NCI-H187 (cell line): ENCODE measurements at places on chromosomes 3 and 15.

DNA sequence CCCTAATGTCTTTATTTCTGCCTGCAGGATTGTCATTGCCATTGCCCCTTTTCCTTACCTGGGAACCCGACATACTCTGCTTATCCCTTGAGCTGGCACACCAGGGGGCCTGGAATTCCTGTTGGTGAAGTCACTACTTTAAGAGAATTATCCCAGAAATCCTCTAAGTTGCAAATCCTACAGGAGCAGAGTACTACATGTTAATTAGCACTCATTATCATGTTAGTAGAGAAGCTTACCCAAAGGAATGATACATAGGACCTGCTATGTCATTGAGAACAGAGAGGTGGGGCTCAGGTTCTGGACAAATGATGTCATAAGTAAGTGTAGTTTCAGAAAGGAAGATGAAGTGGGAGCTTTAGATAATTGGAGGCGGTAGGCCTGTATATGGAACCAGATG, 27.4 kb downstream of the SCG5 start:
- DNase-seq, result no peak

DNA sequence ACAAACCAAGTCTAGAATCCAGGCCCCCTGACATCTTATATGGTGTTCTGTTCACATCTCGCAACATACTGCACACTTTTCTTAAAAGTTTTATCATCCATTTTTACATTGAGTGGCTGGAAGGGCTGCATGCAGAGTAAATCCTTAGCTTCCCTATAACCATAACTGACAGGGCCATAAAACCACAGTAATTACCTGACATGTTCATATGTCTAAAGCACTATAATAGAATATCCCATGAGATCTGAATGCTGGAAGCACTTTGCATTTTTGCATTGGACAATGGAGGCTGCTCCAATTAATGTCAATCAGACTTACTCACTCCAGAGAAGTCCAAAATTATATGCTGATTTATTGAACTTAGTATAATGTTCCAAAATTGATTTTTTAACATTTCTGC, 86.6 kb upstream of the HES1 start:
- no peak for DNase-seq

- DNase-seq, result no peak
These were observed 71.4 kb upstream of the PLSCR4 start for GRCh38 chr3:146322216-146322817.

DNA sequence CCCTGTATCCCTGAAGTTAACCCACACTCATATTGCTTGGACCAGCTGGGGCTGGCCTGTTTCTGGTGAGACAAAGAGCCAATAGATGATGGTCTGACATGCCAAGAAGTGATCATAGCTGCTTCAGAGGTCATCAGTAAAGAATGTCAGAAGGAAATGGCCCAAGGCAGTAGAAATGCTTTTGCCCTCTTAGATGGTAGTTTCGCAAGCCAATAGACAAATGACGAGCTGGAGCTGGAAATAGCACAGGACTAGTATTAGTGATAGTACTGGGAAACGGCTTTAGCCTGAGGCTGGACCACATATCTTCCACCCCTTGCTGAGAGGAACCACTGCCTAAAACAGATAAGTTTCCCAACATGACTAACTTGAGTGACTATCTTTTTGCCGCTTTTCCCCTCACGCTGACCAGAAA, 176.1 kb upstream of the THBS1 start:
- no peak for DNase-seq

- DNase-seq, result no peak
These were observed 106.6 kb downstream of the TGFBR2 start for GRCh38 chr3:30712991-30713390.

- DNase-seq, result no peak
These were observed 14.1 kb downstream of the LACTB start for GRCh38 chr15:63135804-63136203.

DNA sequence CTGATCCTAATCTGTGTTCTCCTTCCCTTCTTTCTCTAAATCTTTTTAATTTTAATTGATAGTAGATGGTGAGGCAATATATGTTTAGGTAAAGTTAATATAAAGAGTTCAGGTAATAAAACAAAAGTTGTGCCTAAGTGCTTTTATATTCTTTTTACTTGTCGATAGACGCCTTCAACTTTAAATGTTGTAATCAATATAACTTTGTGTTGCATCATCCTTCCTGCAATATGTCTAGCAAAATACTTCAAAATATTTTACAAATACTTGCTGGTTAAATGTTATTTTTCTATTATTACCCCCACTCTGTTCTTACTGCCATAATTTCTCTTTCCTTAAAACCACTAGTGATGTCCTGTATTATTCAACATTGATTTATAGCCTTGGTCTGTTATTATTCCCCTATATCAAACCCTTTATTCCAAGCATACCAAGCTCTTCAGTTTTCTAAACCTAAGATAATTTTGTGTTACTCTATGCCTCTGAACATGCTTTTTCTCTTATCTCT, 92.4 kb downstream of the NAALADL2 start:
- DNase-seq, result no peak

DNA sequence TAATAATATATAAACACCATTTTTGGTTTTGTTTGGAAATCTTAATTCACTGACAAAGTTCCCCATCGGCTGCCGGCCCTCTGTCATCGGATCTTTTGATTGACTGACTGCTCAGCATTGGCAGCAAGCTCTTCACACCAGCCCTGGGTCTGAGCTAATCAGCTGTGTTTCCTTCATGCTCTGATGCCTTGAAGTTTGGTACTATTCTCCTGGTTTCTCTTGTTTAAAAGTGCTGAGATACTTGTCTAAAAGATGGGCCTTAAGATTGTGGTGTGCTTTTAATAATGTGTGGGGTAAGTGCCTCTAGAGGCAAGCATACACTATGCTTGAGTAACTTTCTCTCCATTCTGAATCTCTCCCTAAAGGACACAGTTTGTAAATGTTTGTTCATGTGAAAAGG, 415.5 kb upstream of the TPRG1 start:
- no peak for DNase-seq

DNA sequence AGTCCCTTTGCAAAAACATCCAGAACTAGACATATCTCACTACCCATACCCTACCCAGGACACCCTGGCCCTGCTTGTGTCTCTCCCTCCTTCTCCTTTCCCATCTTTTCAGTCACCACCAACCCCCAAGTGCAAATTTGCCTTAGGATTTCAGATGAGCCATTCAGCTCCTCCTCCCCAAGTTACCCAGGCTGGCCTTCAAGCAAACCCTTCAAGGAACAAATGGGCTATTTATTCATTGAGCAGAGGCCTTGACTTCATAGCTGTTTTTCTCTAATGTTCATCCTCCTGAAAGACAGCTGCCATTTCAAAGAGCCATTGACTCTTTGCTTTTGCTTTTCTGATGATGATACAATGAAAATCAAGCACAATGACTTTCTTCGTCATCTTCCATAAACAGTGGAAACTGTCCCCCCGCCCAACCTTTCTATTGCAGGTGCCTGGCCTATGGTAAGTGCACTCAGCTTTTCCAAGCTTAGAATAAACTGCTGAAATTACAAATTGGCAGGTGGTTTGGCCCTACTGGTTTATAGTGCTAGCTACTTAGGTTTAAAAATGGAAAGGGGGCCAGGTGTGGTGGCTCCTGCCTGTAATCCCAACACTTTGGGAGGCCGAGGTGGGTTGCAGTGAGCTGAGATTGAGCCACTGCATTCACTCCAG, 26.1 kb upstream of the KLHL6 start:
- DNase-seq, result no peak

GRCh38 chr3:184590795-184591194, 29.2 kb downstream of the EPHB3 start:
- no peak for DNase-seq

- DNase-seq, result no peak
These were observed 12.7 kb downstream of the SEMA4B start for GRCh38 chr15:90213818-90214204.

DNA sequence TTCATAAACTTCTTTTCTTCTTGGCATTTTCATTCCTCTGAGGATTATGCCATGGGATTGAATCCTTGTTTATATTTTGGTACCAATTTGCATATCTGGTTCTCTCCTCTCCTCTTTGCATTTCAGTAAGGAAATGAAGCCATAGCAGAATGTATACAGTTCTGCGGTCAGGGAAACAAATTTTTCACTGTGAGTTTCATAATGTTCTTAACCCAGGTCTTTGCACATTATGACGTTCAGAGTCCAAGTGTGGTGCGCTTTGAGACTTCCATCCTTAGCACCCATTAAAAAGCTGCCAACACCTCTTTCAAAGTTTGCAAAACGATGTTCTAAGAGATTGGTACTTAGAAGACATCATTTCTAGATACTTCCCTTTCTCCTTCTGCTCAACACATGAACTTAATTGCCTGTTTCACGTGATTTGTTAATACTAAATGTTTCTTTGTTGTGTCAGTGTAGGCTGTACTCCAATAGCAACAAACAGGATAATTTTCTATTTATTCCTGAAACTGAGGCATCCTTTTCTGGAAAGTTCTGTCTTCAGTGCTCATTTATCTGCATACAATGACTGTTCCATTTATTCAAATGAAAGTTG, 953.1 kb upstream of the NR2F2 start:
- no peak for DNase-seq
